Renal cortical epithelial cell (primary cell): ENCODE measurements at places on chromosomes 13 and 19. TPM values are rescaled to one million over a fixed set of nuclear protein-coding genes. Genes with fewer than 3 reads are reported as not detected.

Gene ADGRE3
- total RNA-seq, result not detected in 2 replicates

Gene PRTN3
- total RNA-seq, result not detected in 2 replicates

Gene C1QTNF9
- not detected in 2 replicates for total RNA-seq

- DNase-seq, result no peak
Measured at GRCh38 chr19:40640744-40641143, 39.6 kb downstream of the LTBP4 start.

DNA sequence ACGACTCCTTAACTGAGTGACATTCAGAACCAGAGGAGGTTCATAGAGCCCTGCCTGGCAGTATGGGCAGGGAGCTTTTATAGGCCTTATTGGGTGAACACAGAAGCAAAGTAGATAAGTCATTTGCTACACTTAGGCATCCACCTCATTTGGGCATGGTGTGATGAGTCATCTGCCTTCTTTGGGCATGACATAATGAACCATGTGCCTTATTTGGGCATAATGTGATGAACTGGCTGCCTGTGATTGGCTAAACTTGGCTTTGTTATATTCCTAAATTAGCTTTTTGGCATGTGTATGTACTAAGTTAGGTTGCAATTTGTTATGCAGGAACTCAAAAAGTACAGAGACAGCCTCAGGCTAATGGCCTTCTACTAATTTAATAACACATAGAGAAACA is 2210.2 kb upstream of the PCDH20 start:
- DNase-seq, result peak; percentile 75

GRCh38 chr13:112713517-112714253 is 23.8 kb downstream of the ATP11A start:
- no peak for DNase-seq

Gene KLK10
- 0.60 and 17.4 TPM in 2 replicates for total RNA-seq

GRCh38 chr13:83232626-83233025 is 649.6 kb downstream of the SLITRK1 start:
- DNase-seq, result no peak

Gene ZNF555
- 8.7 and 18.3 TPM in 2 replicates for total RNA-seq

- no peak for DNase-seq
Measured at GRCh38 chr19:16037424-16038195, 38.7 kb upstream of the TPM4 start.
